ENCODE measurements at places on chromosomes 11 and 22.
A peak's percentile ranks its signal among the peaks of the same experiment; 100 is the strongest.

DNA sequence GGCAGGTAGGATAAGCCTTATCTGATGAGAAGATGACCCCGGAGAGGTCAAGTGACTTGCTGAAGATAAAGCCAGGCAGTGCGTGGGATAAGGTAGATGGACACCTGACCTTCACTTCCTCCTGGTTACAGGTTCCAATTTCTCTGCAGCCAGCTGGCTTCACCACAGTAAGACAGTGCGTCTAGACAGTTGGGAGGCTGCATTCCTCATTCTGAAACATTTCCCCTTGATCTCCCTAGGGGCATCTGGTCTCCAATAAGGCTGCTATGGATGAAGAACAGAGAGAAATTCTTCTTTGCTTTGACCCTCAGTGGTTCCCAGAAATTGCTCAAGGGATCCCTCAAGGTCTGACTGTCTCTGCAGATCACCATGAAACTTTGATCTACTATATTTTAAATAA lies 211.3 kb downstream of the MYO18B start:
- no peak for DNase-seq

GRCh38 chr22:39176714-39177455 lies 24.4 kb upstream of the CBX7 start:
- no peak for DNase-seq

- no peak for DNase-seq
Observed at GRCh38 chr11:131817687-131818188, 447.3 kb downstream of the NTM start.

DNA sequence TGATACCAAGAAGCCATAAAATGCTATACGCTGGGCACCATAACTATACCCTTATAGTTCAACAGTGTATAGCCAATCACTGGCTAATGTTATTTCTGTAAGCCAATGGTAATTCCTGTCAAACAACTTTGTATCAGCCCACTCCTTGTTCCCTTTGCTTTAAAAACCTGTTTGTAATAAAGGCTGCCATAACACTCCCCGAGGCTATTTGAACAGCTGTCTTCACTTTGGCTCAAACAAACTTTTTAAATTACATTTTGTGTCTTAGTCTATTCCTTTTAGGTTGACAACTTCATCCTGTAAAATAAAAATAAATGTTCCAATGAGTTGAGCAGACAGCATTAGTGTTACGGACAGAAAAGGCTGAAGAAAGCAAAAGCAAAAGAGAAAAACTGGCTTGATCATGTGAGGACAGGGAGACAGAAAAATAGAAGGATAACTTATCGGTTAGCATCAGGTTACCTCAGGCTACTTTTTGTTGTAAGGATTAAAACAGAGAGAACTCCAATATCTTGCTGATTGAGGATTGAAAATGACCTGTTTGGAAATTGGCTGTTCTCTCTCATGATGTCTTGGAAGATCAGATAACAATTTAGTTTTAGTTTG lies 95.0 kb downstream of the AASDHPPT start:
- no peak for DNase-seq

- DNase-seq: no peak
Observed at GRCh38 chr22:48757985-48758561, 1069.6 kb downstream of the BRD1 start.

- DNase-seq: no peak
Observed at GRCh38 chr11:133895061-133895479, 49.8 kb upstream of the SPATA19 start.

- DNase-seq: no peak
Observed at GRCh38 chr11:8735094-8735493, 52.5 kb downstream of the RPL27A start.

DNA sequence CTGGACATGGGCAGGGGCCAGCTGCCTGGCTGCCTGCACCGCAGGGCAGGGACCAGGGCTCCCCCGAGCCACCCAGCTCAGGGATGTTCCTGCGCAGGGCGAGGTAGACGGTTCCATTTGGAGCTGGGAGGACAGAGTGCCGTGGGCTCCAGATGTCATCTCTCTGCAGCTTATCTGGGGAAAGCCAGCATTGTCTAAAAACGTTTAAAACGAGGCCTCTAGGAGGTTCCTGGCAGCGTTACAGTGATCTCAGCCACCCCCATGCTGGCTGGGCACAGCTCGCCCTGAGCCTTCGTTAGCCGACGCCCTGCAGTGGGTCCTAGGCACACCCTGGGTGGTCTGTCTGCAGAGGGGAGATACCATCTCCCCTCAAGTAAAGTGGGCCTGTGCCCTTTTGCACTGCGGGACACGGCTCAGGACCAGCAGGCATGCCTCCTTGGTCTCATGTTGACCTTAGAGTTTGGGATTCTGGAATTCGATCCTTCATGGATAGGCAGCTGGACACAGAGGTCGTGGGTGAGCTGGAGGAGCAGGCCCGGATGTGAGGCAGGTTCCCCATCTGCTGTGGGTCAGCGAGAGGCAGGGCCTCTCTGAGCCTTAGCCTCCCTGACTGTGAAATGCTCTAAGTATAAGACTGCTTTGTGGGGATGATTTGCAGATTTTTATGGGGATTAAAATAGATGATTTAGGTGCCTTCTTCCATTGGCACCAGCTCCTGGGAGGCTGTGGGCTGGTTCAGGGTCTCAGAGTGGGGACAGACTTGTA lies 14.1 kb downstream of the SYNGR1 start:
- no peak for DNase-seq

DNA sequence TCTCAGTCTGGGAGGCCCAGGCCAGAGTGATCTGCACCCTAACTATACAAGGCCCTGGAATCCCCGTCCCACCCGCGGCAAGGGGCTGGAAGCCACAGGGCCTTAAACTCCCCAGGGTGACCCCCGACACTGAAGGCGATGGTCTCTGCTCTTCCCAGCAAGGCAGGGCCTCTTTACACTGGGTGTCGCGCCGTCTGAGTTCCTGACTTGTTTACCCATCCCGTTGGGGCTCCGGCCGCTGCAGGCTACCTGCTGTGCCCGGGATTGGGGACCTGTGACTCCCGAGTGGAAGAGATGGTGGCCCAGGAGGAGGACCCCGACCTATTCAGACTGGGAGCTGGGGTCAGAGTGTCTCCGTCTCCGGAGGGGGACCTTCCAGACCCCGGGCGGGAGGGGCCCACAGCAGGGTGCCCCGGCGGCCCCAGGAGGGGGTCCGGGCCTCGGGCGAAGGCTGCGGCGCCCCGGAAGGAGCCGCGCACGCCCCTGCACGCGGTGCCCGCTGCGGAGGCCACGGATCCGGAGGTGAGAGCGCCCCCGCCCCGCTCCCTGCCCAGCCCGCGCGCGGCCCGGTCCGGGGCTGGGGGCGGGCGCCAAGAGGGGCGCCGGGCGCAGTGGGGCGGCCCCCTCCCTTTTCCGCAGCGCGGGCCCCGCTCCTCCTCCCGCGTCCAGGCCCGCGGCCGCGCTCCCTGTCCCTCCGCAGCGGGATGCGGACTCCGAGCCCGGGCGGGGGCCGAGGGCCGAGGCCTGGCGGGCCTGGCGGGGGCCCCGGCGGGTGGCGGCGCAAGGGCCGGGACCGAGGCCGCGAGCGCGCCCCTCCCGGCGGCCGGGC lies 560 bp upstream of the MPPED1 start:
- DNase-seq: no peak

GRCh38 chr11:134036492-134037045 lies 32.3 kb upstream of the JAM3 start:
- no peak for DNase-seq

GRCh38 chr11:109704432-109704831 lies 282.4 kb downstream of the C11orf87 start:
- no peak for DNase-seq

DNA sequence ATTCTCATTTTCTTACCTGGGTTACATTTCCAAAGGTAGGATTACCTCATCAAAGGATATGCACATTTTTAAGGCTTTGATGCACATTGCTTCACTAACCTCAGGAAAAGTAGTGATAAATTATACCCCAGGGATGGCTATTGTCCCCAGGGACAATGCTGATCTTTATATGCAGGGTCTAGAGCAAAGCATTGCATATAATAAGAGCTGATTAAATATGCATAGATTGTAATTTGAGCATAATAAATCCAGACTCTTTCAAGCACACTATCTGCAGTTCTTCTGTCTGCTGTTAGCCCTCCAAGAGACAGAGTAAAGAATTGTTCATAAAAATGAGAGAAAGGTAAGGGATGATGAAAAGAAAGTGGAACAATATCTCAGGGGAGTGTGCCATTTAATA lies 57.3 kb upstream of the SYT13 start:
- DNase-seq: no peak

DNA sequence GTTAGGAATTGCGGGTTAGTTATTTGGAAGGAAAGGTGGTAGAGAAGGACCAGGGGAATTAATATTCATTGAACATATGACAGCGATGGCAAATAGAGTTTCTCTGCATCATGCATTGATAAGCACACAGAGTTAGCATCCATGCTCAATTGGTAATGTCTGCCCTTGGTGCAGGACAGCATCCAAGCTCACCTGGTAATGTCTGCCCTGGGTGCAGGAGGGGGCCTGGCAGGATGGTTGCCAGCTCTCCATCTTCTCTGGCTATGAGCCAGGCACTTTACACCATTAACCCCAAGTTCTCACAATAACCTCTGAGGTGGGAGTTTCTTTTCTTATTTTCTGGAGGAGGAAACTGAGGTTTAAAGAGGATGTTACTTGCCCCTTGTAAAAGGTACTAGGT lies 50.4 kb upstream of the RBFOX2 start:
- no peak for DNase-seq

GRCh38 chr22:49260681-49261580 lies 566.7 kb downstream of the BRD1 start:
- no peak for DNase-seq

GRCh38 chr11:77198440-77198849 lies 70.4 kb downstream of the MYO7A start:
- no peak for DNase-seq

GRCh38 chr11:134041791-134042696 lies 26.8 kb upstream of the JAM3 start:
- no peak for DNase-seq

DNA sequence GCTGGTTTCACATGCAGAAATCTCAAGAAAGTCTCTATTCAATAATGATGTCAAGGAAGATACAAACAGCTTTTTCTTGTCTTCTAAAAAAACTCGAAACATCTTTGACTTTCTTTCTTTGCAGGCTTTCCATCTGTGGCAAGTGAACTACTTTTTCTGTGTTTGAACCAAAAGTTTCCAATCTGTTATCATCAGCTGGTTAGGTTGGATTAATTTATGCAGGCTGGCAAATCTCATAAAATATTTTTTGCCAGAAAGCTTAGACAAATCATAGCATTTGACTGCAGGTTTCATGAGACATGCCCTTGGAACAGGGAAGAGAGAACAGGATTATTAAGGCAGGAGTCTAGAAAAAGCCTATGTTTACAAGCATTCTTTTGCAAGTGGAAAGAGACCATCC lies 86.1 kb upstream of the ARHGAP42 start:
- no peak for DNase-seq

GRCh38 chr22:41813726-41814410 lies 13.4 kb downstream of the CCDC134 start:
- DNase-seq: no peak

DNA sequence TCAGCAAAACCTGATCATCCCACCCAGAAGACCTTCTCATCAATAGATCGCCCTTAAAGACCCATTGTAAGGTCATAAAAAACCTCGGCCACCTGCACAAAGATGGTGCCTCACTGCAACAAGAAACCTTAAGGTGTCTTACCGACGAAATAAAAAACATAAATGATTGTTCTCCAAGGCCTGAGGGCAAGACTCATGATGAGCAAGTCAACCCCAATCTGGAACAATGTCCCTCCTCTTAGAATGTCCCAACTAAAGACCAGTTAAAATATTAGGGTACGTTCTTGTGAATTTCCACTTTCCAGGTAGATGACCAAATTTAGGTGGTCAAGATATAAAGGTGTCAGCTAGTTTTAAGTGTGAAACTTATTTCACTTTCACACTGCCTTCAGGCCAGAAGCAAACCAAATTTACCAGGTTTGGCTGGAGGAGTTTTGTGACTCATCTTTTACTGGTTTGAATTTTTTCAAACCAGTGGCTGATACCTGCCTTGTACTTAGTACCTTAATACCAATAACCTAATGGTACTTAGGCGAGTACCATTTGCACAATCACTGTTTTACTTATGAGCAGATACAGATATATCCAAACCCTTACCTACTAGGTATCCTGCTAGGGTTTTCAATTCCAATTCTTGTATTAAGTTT lies 14.9 kb downstream of the KDELR3 start:
- no peak for DNase-seq

- no peak for DNase-seq
Observed at GRCh38 chr11:81135570-81135969, 1598.1 kb downstream of the FAM181B start.

GRCh38 chr11:97430877-97431276 lies 1041.1 kb downstream of the JRKL start:
- DNase-seq: no peak

- DNase-seq: no peak
Observed at GRCh38 chr11:111137846-111138245, 107.7 kb upstream of the POU2AF2 start.

- DNase-seq: no peak
Observed at GRCh38 chr11:2311353-2312133, 9.7 kb downstream of the TSPAN32 start.

DNA sequence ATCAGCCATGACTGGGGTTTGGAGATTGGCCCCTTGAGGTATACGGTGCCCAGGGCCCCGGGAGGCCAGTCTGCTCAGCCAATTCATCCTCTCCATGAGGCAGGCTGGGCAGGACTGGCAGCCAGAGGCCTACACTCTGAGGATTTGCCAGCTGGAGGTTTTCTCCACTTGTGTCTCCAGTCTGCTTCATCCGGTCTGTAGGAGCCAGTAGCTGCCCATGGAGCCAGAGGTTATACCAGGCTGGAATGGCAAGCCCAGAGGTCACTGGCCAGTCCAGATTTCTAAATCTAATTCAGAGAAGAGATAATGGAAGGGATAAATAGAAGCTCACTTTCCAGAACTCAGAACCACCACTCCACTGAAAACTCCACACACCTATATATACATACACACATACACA lies 10.0 kb downstream of the FHIP1B start:
- no peak for DNase-seq

DNA sequence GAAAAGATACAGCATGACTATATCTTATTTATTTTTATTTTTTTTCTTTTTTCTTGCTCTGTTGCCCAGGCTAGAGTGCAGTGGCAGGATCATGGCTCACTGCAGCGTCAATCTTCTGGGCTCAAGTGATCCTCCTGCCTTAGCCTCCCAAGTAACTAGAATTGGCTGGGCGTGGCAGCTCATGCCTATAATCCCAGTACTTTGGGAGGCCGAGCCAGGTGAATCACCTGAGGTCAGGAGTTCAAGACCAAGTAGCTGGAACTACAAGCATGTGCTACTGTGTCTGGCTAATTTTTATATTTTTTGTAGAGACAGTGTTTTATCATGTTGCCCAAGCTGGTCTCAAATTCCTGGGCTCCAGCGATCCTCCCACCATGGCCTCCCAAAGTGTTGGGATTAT lies 28.3 kb upstream of the CCDC134 start:
- DNase-seq: no peak

- peak; percentile 60 for DNase-seq
Observed at GRCh38 chr22:23849009-23850006, 8.4 kb upstream of the SLC2A11 start.
